Right lung (tissue), 10 donors: ENCODE measurements at places on chromosomes 1 and 21.

DNA sequence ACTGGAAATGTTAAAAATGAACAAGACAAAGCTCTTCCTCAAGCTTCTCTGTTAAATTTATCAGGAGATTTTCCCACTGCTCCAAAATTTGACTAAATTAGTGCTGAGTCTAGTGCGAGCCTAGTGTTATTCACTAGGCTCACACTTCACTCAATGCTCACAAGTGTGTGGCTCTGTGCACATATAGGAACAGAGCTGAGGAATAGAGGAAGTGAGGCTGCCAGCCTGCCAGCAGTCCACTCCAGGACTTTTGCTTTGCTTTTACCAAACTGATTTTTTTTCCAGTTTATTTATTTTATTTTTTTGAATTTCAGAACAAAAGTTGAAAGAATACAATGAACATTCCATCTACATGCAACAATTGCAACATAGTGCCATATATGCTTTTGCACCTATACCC lies 87.2 kb downstream of the VAV3 start:
- DNase-seq, result no peak

- DNase-seq, result no peak
These were observed 7.4 kb downstream of the ENTREP3 start for GRCh38 chr1:155247667-155248553.

DNA sequence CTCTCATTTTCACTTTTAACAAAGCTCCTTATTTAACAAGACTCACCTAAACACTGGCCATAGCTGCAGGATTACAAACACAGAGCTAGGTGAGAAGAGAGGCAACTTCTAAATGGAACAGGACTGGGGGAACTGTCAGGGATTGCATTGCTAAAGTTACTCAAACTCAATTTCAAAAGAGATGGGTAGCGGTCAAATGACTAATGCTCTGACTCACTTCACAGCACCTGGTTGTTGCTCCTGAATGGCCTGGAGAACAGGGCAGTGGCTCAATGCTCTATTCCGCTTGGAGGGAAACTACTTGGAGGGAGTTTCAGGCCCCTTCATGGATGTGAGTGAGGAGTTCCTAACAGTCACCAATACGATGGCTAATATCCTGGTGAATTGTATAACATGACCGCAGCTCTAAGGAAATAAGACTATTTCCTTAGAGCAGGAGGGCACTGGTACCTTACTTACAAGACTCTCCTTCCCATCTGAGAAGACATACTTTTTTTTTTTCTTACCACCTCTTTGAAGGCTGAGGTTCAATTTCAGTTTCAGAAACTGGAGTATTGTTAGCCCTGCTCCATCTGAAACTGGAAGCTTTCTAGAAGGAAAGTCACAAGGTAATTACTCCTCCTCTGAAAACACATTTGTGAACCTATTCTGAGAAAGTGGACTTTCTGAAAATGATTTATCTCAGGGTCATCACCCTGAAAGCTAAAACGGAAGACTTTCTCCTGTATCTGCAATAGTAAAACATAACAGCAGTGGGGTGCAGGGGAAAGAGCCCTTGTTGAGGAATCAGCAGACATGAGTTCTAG lies 9.5 kb downstream of the DPT start:
- DNase-seq, result no peak

GRCh38 chr1:98086796-98087441 lies 166.1 kb upstream of the DPYD start:
- no peak for DNase-seq

GRCh38 chr1:9296850-9297249 lies 4.2 kb downstream of the SPSB1 start:
- no peak for DNase-seq

DNA sequence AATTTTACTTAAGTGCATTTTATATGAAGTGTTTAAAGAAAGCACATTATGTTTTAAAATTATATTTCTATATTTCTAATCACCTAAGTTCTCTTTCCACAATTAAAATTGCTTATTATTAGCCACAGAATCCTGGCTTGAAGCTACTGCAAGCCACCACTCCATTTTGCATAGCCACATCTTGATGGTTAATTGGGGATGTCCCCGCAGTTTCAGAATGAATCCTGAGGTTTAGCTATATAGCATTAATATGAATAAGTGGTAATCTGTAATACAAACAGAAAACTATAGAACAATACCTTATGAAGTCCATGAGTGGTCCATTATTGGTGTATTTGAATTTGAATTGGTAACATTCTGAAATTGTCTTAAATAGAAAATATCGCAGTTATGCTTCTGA lies 11.6 kb upstream of the GOLPH3L start:
- DNase-seq, result no peak

DNA sequence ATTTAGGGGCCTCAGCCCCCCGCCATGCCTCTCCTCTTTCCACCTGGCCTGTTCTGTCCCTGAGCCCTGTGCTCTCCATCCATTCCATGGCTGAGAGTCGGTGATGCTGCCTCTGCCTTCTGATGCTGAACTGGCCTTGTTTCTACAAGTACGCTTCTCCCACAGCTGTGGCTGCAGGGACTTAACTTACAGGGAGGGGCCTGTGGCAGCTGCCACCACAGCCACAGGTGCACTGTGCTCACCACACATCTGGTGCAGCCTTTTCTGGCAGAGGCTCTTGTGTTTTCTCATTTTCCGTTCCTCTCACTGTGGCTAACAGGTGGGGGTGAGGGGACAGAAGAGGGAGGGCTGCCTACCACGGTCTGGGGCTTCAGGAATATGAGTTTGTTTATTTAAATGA lies 4.2 kb downstream of the FMO1 start:
- no peak for DNase-seq
